Fibroblast of lung (primary cell): ENCODE measurements at places on chromosomes 3 and 15. TPM values are rescaled to one million over a fixed set of nuclear protein-coding genes. Genes with fewer than 3 reads are reported as not detected.

Gene AGBL1
- total RNA-seq, result not detected in 2 replicates

- H3K4me3 ChIP-seq, result no peak overlapping the region
- H3K27ac ChIP-seq, result no peak overlapping the region
Measured at GRCh38 chr3:116939091-116939490, 229.5 kb downstream of the TUSC7 start.

DNA sequence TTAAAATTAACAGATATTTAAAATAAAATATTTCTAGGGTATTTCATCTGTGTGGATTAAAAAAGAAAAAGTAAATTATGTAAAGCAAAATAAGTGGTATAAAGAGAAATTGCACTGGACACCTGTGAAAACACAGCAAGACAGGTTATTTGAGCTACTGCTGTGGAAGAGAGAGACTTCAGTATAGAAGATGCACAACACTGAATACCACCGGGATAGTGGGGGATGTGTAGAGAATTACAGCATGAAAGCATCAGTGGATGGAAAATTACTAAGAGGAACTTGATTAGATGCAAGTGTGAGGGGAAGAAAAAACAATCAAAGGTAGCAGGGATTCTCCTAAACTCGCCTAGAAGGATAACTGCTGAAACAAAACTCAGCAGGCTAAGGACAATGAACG, 1242.5 kb upstream of the GBE1 start:
- no peaks in the 10 kb centered on the region for H3K4me1 ChIP-seq
- H3K4me3 ChIP-seq, result no peak overlapping the region
- no peak for DNase-seq
- H3K27ac ChIP-seq, result no peak overlapping the region
- H3K36me3 ChIP-seq, result no peaks in the 10 kb centered on the region
- H3K27me3 ChIP-seq, result no peaks in the 10 kb centered on the region

Gene FBXO40
- not detected in 2 replicates for total RNA-seq

GRCh38 chr3:97938444-97938843, 33.8 kb downstream of the RIOX2 start:
- H3K4me3 ChIP-seq, result no peak overlapping the region
- no peaks in the 10 kb centered on the region for H3K27me3 ChIP-seq
- H3K4me1 ChIP-seq, result no peaks in the 10 kb centered on the region

GRCh38 chr3:141491929-141492328, 5.1 kb downstream of the RASA2 start:
- no peak overlapping the region for H3K27ac ChIP-seq
- H3K4me1 ChIP-seq, result peaks cover 2% of the 10 kb centered on the region
- no peak for DNase-seq
- H3K36me3 ChIP-seq, result no peaks in the 10 kb centered on the region
- H3K27me3 ChIP-seq, result no peaks in the 10 kb centered on the region
- H3K4me3 ChIP-seq, result no peak overlapping the region
